ENCODE measurements at places on chromosomes 12 and 14.
A peak's percentile ranks its signal among the peaks of the same experiment; 100 is the strongest.

DNA sequence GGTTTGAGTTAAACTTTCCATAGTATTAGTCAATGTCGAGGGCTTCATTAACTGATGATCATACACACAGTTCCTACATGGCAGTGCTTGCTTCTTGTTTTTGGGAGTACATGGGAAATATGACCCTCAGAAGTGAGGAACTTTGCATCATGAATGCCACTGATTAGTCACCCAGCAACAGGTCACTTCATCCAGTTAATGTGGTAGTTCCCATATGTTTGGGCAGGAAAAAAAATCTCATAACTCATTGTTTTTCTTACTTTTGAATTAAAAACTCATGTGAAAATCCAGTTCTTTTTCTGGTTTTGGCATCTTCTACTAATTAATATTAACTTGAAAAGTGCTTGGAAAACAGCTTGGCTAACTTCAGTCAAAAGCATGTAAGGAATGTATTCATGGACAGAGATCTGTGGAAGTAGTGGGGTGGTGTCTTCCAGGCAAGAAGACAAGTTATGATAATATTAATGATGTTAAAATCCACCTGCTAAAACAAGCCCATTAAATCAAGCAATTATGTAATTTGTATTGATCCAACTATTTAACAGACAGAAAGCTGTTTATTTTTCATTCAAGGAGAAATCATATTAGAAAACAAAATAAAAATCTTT lies 309.1 kb upstream of the NAV3 start:
- no peak for DNase-seq

GRCh38 chr14:54722791-54723432 lies 156.0 kb downstream of the SAMD4A start:
- peak; percentile 37 for DNase-seq

- no peak for DNase-seq
Observed at GRCh38 chr12:22029991-22030390, 16.0 kb upstream of the CMAS start.

DNA sequence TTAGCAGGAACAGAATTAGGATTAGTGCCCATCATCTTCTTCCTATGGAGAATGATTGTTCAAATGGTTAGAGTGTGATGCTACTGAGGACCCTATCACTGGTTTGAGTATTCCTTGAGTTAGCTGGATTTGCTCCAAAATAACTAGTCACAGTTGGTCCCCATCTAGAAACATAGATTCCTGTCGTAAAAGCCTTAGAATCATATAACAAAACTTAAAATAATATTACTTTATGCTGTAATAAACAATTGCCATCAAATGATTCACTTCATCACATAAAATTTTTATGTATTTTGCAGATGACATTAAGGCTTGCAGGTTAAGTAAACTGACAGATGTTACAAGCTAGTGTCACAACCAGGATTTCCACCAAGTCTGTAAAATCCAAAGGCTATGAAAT lies 209.8 kb downstream of the CCER1 start:
- DNase-seq = no peak

DNA sequence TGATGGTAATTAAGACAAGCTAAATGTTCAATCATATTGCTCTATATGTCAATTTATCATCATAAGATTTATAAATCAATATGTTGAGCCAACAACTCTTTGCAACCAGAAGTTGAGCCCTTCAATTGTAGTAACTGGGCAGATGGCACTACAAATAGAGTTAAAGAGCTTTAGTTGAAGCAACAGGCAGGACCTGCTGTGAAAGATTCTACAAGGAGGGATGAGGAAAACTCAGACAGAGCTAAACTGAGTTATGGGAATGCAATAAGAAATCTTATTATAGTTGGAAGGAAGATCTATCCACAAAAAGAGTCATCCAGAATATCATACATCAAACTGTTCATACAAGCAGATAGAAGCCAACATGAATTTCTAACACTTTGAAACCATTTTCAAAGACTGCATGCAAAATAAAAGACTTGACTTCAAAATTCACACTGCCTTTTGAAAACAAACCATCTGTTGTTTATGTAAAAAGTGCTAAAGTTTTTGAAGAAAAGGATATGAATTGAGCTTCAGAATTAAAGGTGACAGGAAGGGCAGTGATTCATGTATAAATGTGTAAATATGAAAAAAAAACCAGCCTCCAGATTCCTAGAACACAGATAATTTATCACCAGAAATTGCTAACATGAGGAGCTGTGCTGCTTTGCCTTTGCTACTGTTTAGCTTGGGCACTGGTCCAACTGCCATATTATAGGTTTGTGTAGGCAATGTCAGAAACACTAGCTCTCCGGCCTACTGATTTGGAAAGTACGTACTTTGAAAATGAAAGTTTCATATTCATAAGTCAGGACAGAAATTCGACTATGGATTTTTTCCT lies 133.2 kb downstream of the SLC35F4 start:
- DNase-seq = no peak

- peak; percentile 3 for DNase-seq
Observed at GRCh38 chr12:51181558-51181957, 8.6 kb upstream of the TFCP2 start.

GRCh38 chr12:92055877-92056276 lies 89.8 kb downstream of the BTG1 start:
- no peak for DNase-seq

DNA sequence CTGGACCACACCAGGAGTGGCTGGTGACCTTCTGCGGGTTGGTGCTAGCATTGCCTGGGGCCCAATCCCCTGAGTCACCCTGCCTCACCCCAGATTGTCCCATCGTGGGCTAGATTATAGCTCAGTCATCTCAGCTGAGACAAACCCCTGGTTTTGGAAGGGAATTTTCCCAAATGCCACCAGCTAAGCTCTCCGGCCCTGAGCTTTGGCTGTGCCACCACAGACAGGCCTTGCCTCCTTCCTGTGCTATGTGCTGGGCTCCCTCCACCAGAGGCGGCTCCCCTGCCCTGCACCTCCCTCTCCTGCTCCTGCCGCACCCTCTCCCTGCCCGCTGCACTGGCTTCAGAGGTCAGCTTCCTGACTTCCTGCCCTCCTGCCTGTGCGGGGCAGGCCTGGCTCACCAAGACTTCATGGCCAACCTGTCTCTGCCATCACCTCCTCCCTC lies 196.3 kb downstream of the TSPAN9 start:
- no peak for DNase-seq

- no peak for DNase-seq
Observed at GRCh38 chr14:105148604-105149145, 19.9 kb downstream of the JAG2 start.

DNA sequence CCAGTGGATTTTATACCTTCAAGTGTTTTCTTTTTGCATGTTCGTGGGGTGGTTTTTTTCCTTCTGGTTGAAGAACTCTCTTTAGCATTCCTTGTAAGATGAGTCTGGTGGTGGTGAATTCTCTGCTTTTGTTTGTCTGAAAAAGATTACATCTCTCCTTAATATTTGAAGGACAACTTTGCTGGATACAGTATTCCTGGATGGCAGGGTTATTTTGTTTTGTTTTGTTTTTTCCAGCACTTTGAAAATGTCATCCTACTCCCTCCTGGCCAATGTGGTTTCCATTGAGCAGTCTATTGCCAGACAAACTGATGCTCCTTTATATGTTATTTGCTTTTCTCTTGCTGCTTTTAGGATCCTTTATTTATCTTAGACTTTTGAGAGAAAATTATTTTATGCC lies 43.2 kb upstream of the ZFP36L1 start:
- DNase-seq = no peak

- DNase-seq = no peak
Observed at GRCh38 chr12:104059963-104060362, 4.4 kb upstream of the HCFC2 start.

- DNase-seq = no peak
Observed at GRCh38 chr14:64612021-64612380, 62.2 kb downstream of the PPP1R36 start.

DNA sequence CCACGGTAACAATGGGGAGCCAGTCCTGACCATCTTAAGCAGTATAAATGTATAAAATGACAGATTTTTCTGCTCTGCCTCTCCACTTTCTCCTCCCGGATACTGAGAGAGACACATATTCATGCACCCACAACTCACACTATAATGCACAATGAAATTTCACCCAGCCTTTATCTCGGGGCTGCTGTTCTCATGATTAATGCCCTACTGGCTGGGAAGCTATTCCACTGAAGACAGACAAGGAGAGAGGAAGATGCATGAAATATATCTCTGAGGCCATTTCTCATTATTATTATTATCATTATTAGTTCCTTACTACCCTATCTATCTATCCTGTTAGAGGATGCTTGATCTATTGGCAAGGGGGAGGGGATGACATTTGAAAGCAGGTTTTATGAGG lies 501.7 kb downstream of the DIO2 start:
- no peak for DNase-seq

DNA sequence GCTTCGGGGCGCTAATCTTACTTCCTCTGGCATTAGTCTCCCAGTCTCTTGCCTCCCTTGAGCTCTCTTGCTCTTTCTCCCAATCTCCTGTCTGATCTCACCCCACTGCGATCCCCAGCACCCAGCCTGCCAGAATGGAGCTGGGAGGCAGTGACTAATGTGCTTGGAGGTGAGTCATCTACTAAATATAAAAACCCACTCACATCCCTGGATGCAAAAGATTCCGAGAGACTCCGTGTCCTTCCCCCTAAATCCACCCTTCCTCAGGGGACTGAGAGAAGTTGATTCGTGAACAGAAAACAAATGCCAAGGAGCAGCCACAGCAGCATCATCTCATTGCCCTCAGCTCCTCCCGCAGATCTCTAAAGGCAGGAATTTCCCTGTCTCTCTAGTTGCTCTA lies 45.7 kb upstream of the KCNA5 start:
- no peak for DNase-seq

GRCh38 chr12:59268295-59268809 lies 327.5 kb upstream of the SLC16A7 start:
- no peak for DNase-seq

GRCh38 chr12:57604992-57605810 lies 577 bp downstream of the DTX3 start:
- DNase-seq = no peak

DNA sequence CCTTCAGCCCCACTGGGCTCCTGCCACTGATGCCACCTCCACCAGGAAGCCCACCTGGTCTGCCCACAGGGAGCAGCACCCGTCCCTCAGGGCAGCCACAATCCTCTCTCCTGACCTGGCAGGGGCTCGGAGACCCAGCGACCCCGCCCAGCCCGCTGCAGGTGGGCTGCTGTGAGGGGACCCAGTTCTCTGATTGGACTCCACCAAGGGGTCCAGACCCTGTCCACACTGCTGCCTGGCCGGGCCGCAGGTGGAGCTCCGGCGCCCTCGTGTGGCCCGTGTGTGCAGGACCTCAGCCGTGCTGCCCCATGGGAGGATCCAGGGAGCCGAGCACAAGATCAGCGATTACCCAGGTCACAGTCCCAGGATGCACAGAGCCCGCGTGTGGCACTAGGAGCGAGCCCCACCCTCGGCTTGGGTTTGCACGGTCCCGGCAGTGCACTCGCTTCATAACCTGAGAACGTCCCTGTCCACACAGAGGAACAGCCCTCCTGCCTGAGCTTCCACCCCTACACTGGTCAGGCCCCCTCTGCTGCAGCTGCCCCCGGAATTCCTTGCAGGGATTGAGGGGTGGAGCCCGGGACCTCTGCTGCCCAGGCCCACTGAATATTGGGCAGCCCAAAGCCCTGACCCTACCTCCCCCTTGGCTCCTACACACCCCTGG lies 35.4 kb upstream of the TMEM179 start:
- peak; percentile 90 for DNase-seq

GRCh38 chr12:117158911-117159553 lies 31.2 kb downstream of the FBXO21 start:
- no peak for DNase-seq
